Stimulated activated CD4-positive, alpha-beta T cell treated with anti-CD3 and anti-CD28 coated beads, TNF-alpha, amount 100 ng/mL, for 24 hours (primary cell): ENCODE measurements at places on chromosomes 12 and 14.

GRCh38 chr14:68232300-68233055 lies 412.9 kb downstream of the RAD51B start:
- peak; percentile 23 for DNase-seq

DNA sequence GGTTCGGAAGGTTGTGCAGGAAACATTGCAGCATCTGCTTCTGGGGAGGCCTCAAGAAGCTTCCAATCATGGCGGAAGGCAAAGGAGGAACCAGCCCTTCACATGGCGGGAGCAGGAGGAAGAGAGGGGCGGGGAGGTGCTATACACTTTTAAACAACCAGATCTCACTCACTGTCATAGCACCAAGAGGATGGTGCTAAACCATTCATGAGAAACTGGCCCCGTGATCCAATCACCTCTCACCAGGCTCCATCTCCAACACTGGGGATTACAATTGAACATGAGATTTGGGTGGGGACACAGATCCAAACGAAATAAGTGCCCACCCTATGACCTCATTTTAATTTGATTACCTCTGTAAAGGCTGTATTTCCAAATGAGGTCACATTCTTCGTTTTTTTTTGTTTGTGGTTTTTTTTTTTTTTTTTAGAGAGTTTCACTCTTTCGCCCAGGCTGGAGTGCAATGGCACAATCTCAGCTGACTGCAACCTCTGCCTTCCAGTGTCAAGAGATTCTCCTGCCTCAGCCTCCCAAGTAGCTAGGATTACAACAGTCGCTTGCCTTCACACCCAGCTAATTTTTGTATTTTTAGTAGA lies 11.4 kb upstream of the ORAI1 start:
- DNase-seq, result no peak

DNA sequence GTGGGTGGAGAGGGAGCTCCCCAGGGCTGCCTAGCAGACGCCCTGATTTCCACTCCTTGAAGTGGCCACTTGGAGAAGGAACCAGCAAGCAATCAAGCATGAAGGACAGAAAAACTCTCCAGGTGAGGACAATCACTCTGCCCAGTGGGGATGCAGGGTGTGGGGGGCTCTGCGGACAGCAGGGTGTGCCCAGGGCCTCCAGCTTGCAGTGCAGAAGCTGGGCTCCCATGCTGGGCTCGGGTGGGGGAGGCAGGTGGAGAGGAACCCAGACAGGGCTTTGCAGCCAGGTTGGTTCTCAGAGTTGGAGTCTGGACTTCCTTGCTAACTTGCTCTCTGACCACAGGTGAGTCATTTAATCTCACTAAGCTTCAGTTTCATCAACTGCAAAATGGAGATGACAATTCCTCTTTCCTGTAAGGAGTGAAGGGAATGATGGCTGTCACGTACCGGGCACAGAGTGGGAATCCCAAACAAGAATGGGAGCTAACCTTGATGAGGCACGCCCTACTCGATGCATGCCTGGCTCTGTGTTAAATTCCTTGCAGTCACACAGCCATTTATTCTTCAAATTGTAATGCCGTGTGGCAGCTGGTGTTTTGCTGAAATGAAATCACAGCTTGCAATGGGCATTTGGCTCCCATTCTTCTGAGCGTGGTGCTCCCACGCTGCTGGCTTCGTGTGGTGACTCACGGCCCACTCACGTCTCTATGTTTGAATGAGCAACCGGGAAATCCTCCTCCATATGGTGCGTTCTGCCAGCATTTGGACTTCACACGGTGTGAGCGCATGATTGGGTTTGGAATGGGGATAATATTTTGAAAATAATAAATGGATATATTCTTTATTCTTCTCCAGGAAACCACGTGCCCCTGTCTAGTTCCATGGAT lies 75.2 kb downstream of the PRIMA1 start:
- no peak for DNase-seq

- DNase-seq, result no peak
Measured at GRCh38 chr14:66483322-66483721, 2.8 kb upstream of the CCDC196 start.

DNA sequence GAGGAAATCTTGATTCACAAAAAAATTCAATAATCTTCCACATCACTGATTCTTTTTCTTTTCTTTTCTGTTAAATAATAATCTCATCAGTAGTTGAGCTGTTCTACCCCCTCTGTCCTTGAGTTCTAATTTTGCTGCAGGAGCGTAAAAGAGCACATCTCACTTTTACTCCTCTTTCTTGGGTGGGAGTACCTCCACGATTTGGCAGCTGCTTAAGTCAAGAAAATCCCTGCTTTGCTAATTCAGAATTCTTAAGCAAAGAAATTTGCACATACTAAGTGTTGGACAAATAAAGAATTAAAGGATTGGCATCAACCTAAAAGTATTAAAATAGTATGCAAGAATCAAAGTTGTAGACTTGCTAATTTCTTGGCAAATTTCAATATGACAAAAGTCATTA lies 128.8 kb downstream of the PRKD1 start:
- no peak for DNase-seq

- DNase-seq, result no peak
Measured at GRCh38 chr12:90211017-90211416, 502.4 kb upstream of the ATP2B1 start.

DNA sequence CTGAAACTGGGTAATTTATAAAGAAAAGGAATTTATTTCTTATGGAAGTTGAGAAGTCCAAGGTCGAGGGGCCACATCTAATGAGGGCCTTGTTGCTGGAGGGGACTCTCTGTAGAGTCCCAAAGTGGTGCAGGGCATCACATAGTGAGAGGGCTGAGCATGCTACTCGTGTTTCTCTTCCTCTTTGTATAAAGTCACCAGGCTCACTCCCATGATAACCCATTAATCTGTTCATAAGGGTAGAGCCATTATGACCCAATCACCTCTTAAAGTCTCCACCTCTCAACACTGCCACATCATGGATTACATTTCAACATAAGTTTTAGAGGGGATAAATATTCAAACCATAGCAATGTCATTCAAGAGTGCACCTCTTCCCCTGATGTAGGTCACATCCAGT lies 79.1 kb upstream of the ATP2B1 start:
- DNase-seq, result no peak

GRCh38 chr12:1022032-1022970 lies 31.3 kb downstream of the ERC1 start:
- no peak for DNase-seq

GRCh38 chr14:60245380-60246177 lies 3.4 kb upstream of the PPM1A start:
- no peak for DNase-seq

- DNase-seq, result no peak
Measured at GRCh38 chr14:95133282-95133681, 24.0 kb downstream of the DICER1 start.

DNA sequence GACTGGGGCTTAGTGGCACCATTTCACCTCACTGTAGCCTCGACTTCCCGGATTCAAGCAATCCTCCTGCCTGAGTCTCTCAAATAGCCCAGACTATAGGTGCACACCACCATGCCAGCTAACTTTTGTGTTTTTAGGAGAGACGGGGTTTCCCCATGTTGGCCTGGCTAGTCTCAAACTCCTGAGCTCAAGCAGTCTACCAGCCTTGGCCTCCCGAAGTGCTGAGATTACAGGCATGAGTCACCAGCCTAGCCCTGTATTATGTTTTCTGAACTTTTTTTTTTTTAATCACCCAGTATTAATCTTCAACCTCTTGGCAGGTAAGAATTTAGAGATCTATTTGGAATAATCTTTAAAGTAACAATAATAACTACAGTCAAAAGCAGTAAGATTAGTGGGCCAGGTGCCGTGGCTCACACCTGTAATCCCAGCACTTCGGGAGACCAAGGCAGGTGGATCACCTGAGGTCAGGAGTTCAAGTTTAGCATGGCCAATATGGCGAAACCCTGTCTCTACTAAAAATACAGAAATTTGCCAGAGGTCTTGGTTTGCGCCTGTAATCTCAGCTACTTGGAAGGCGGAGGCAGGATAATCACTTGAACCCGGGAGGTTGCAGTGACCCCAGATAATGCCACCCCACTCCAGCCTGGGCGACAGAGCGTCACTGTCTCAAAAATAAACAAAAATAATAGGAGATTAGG lies 8.6 kb downstream of the NANOG start:
- no peak for DNase-seq

DNA sequence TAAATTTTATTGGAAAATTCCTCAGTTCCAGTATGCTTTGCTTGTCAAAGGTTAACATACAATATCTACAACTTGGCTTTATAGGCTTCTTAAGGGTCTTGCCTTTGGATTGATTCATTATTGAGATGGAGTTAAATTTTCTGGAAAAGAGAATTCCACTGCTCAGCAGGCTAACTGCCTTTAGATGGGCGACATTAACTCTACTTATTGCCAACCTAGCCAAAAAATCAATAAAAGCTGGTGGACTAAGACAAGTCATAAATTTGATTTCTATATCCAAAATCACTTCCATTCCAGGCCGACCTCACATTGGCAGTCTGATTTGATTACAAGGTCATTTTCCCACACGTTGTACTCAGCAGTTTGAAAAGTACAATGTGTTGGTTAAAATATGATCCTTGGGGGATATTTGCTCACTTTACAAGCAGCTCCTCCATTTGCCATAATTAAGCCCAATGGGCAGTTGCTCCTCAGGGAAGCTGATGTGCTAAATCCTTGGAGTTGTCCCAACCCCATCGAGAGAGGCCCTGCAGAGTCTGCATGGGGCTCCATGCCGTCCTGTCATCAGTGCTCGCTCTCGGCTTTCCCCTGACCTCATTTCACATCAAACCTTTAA lies 36.1 kb upstream of the CRY1 start:
- no peak for DNase-seq

DNA sequence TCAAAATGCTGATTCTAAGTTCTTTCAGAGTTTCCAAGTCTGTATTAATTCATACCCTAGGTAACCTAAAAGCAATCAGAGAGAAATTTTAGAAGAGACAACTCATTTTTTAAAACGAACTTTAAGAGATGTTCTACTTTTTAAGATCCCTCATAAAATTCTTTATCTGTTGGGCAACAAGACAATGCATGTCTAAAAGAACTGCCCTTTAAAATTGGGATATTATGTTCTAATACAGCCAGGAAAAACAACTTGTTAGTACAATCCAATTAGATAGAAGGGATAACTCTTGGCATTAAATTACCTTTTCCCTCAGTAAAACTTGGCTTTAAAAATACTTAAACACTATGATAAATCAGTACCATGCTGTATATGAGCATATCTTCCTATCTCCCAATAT lies 15.6 kb downstream of the DICER1 start:
- no peak for DNase-seq

DNA sequence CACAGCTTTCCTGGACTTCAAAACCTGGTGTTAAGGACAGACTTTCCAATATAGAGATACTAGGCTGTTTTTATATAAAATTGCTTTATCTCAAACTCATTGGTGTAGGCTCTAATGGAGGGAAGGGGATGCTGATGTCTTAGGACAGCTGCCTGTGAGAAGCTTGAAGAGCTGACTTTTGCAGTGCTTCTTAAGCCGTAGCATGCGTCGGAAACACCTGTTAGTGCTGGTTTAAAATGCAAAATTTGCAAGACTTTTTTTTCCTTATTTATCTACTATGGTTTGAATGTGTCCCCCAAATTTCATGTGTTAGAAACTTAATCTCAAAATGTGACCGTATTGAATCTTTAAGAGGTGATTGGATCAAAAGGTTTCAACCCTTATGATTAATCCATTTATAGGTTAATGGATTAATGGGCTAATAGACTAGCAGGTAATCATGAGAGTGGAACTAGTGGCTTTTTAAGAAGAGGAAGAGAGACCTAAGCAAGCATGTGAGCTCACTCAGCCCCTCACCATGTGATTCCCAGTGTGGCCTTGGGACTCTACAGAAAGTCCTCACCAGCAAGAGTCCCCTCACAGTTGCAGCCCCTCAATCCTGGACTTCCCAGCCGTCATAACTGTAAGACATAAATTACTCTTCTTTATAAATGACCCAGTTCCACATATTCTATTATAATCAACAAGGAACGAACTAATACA lies 60.9 kb upstream of the FUT8 start:
- DNase-seq, result no peak

- DNase-seq, result no peak
Measured at GRCh38 chr14:33545696-33546095, 405.2 kb downstream of the EGLN3 start.

DNA sequence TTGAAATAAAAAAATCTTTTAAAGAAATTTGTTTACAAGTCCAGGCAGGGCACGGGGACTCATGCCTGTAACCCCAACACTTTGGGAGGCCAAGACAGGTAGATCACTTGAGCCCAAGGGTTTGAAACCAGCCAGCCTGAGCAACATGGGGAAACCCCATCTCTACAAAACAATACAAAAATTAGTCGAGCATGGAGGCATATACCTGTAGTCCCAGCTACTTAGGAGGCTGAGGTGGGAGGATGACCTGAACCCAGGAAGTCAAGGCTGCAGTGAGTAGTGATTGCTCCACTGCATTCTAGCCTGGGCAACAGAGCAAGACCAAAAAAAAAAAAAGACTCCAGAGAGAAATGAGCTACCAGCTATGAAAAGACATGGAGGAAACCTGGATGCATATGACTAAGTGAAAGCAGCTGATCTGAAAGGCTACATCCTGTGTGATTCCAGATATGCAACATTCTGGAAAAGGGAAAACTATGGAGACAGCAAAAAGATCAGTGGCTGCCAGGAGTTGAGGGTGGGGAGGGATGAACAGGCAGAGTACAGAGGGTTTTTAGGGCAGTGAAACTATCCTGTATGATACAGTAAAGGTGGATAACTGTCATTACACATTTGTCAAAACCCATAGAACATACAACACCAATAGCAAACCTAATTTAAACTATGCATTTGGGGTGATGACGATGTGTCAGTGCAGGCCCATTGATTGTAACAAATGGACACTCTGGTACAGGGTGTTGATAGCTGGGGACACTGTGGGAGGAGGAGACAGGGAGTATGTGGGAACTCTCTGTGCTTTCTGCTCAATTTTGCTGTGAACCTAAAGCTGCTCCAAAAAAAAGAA lies 59.9 kb downstream of the PRKAB1 start:
- DNase-seq, result no peak
